Activated CD4-positive, alpha-beta memory T cell treated with anti-CD3 and anti-CD28 coated beads, Interleukin-2, amount 10 ng/mL, durations not matched to agents 7 days and 5 days (primary cell): ENCODE measurements at places on chromosomes 4 and X.

DNA sequence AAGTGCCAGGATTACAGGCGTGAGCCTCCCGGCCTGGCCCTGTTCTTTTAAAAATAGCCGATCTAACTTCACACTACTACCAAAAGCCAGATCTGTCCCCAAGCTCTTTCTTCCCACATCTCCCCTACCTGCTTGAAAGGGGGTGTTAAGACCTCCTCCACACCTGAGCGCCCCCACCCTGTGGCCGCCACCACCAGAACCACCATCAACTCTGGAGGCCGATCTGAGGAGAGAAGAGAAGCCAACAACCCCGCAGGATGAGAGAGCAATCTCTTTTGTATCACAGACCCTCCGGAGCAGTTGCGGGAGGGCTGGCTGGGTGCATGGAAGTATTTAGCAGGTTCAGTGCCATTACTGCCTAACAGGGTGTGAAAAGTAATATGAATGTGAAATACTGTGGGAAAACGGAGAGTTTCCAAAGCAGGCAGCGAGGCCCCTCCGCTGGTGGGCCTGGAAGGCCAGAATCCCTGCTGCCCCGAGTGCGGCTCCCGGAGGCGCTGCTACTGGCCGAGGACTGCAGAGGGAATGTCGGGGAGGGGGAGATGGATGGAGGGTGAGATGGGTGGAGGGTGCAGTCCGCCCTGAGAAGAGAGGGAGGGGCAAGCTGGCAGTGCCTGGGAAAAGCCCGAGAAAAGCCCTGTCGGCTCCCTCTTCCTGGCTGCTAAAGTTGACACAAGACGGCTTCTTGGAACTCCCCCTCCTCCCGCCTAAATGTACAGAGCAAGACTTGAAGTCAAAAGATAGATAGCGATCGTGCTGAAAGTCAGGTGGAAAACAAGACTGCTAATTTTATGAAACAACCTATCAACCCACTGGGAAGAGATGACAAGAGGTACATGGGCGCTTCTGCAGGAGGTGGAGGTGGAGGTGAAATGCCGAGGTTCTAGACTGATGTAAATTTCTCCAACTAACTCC lies 22.3 kb downstream of the HAND2 start:
- no peak for DNase-seq

DNA sequence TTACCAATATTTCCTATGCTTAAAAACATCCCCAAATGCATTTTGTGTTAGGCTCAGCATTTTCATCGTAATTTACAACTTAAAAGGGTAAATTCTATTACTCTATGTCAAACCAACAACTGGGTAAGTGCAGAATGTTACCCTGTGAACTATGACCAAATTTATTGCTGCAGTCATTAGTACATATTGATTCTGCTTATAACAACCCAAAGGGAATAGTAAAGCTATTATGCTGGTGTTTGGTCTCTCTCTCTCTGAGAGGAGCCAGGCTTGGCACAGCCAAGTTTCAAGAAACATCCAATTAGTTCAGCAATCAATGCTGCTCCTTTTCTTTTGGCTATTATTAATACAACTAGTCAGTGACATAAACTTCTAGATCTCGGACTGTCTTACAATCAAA lies 747.7 kb downstream of the CENPC start:
- DNase-seq: no peak

- DNase-seq: peak; percentile 35
Observed at GRCh38 chr4:10554694-10555093, 97.5 kb upstream of the ZNF518B start.

- DNase-seq: no peak
Observed at GRCh38 chr4:63170923-63171322, 1238.3 kb downstream of the TECRL start.

DNA sequence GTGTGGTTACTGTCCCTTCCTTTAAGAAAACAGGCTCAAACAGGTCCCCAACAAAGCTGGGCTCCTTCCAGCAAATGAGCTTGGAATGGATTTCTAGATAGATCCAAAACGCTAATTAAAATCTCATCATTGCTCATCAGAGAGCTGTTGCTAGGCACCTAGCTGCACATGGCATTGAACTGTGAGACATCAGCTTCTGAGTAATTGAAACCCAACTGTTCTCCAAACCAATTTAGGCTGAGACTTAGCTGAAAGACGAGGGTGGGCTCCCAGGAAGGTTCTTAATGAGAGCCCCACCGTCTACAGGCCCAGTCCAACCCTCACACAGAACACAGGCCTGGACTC lies 59.1 kb downstream of the FAM184B start:
- no peak for DNase-seq

DNA sequence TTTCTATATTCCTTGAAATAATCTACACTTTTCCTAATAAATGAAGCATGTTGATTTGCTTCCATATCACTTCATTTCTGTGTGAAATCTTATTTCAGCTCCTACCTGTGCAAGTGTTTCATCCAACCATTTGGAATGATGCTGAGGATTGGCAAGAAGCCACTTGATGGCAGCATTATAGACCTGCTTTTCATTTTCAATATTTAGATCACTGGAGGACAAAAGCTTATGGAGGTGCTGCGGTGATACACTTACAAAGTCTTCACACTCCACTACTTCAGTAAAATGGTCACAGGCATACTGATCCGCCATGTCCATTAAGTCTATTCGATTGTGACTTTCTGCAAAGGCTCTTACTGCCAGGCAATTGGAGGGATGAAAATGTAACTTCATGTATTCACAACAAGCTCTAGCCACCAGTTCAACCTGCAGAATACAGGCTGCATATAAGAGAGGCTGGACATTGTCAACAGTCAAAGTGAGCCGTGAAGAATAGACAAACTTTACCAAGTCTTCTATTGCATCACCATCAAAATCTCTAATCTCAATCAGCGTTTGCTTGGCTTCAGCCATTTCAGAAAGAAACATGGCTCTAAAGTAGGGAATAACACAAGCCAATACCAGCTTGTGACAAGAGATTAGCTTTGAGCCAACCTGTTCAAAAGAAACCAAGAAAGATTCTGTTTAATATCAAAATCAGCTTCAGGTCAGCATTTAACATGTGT lies 35.1 kb downstream of the KLHL8 start:
- DNase-seq: no peak

- no peak for DNase-seq
Observed at GRCh38 chrX:84047339-84047738, 140.7 kb downstream of the RPS6KA6 start.

DNA sequence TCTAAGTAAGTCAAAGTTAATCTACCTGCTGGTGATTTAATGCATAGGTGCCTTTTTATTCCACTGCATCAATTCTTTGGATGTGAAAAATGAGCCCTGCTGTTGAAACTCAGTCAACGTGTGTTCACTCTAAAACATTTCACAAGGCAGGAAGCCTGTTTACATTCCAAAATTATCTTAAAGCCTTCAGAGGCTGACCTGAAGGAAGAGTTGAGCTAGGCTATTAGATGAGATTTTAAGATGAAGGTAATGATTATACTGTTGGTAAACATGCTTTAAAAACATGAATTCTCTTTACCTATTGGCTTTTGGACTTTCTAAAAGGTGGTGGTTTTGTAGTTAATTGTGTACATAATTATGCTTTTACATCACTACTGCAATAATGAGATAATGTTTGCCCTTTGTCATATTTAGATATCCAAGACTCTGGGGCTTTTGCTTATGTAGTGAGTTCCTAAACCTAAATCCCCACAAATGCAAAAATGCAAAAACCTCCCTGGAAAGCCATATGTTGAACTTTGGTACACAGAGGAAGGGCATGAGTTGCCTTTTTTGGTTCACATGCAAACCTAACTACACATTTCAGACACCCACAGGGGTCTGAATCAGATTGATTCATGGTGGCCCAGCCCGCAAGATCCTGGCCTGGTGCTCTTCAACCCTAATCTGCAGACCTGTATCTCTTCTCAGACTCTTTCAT lies 92.3 kb downstream of the KLHL8 start:
- DNase-seq: no peak

DNA sequence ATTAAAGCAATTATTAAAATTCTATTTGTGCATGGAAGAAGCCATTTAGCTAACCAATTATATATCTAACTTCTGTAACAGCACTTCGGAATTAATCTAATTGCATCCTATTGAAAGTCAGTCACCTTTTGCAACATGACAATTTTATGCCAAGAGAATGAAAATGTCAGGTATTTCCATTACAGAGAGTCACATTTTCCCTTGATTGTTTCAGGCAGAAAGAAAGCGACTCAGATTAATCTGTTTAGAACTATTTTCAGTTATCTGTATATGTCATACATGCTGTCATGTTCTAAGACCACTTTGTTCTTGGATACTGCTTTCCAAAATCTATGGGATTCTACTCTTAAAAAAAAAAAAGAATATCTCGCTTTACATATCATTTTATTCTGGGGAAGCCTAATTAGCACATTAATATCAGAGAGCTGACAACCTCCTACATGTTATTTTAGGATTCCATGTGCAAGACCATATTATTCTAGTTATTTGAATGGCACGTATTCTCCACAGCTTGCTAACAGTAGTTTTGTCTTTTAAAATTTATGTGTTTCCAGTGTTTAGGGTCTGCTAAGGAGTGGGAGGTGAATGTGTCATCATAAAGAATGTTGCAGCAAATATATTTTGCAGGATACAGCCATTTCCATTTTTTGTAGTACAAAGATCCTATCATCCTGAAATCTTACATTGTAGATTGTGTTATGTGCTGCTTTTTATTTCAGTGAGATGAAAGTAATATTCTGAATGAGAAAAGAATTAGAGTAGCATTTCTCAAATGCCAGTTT lies 31.7 kb downstream of the GALNT7 start:
- DNase-seq: no peak

DNA sequence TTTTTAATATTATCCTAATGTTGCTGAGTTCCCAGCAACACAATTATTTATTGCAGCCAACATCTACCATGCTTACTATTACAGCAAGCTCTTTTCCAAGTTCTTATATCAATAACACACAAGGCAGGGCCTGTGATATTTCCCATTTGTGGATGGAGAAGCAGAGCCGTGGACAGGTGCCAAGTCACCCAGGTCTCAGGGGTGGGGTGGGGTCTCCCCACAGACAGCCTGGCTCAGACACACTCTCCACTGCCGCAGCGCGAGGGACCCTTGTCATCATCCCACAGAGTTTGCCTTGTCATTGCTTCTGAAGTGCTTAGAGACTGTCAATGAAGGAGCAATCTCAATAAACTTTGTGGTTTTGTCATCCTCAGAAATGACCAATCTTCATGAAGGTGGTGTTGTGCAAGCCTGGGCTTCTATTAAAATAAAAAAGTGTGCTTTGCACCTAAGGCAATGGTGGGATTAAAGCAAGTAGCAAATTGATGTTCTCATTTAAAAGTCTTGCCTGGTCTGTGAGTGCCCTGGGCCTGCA lies 76.1 kb downstream of the SORBS2 start:
- DNase-seq: no peak

DNA sequence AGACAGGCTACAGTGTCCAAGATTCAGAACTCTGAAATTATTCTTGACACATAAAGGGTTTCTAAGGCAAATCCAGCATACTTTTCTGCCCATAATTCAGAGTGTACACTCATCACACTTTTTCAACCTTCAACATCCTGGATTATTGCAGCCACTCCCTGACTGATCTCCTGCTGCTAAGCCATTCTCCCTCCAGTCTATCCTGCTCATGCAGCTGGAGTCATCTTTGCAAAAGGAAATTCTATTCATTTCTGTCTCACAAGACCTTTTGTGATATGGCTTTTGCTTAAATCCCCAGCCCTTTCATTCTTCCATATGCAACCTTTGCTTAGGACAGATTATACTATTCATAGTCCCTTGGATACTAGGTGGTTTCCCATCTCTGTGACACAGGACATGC lies 236.1 kb upstream of the LDB2 start:
- no peak for DNase-seq

GRCh38 chrX:42269186-42269585 lies 345.8 kb upstream of the CASK start:
- DNase-seq: no peak

DNA sequence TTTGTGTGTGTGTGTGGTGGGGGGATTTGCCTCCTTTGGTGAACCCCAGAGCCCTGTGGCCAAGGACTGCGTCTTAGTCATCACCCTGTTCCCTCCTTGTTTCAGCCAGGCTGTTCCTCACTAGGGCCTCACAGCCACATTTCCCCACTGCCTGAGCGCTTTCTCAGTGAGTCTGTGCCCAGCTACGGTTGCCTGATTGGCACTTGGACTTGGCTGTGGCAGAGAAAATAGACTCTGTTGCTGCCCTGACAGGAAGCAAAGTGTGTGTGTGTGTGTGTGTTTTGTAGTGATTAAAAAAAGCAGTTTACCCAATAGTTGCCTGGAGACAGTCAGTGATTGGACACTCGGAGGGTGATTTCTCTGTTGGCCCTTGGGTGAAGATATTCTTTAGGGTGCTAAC lies 113.0 kb downstream of the UCHL1 start:
- no peak for DNase-seq

DNA sequence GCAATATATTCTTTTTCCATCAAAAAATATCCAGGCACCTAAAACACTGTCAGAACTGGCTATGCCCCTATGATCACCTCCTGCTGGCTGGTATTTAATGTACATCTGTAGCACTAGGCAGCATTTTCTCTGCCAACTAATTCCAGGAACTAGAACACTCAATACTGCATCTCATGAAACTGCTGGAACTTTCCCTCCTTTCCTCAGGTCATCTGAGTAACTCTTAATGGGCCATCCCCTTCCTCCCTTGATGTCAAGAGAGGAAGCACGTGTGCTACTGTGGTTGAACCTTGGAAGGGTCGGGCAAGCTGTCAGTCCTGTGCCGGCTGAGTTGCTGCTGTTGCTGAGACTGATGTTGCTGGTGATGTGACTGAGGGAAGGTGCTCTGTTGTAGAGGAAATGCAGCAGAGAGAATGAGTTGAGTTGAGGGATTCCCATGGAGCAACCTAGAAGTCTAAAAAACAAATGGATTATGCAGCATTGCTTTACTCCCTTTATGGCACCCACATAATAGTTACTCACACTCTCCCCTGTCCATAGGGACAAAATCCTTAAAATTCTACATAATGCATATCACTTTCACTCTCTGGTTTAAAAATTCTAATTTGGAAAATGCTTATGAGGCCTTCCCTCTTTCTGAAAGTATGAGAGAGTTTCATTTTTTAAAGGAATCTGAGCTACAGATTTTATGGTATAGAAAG lies 39.5 kb downstream of the TMEM165 start:
- DNase-seq: peak; percentile 41

- DNase-seq: no peak
Observed at GRCh38 chr4:121564840-121565375, 131.9 kb downstream of the ANXA5 start.

DNA sequence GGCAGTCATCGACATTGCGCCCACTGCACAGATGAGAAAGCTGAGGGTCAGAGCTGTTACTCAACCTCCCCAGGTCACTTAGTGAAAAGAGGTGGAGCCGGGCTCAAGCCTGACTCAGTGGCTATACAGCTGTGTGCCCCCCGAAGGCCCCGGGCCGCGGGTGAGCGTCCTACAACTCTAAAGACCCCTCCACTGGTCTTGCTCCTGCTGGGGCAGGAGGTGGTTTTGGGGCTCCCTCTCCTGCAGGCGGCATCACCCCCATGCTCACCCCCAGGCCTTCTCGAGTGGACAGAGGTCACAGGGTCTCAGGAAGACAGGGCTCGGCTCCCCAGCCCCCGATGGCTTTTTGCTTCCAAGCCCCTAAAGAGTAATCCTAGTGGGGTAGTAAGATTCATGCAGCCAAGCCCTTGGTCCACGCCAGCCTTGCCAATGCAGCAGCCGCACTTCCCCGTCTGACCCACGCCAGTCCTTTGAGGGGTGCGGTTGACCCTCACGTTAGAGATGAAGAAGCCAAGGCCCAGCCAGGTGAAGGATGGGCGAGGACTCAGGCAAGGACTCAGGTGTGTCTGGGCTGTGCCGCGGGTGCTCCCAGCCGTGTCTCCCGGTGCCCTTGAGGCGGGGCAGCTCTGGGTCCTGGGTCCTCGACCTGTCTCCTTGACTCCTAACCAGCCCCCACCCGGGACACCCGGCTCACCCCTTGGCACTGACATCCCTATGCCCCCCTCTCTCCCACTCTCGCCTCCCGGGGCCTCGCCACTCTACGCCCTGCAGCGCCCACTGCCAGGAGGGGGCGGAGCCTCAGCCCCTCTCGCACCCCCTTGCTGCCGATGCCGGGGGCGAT lies 200.4 kb downstream of the AFAP1 start:
- DNase-seq: no peak
